Central memory CD4-positive, alpha-beta T cell (primary cell): ENCODE measurements at places on chromosomes 11 and 22.

DNA sequence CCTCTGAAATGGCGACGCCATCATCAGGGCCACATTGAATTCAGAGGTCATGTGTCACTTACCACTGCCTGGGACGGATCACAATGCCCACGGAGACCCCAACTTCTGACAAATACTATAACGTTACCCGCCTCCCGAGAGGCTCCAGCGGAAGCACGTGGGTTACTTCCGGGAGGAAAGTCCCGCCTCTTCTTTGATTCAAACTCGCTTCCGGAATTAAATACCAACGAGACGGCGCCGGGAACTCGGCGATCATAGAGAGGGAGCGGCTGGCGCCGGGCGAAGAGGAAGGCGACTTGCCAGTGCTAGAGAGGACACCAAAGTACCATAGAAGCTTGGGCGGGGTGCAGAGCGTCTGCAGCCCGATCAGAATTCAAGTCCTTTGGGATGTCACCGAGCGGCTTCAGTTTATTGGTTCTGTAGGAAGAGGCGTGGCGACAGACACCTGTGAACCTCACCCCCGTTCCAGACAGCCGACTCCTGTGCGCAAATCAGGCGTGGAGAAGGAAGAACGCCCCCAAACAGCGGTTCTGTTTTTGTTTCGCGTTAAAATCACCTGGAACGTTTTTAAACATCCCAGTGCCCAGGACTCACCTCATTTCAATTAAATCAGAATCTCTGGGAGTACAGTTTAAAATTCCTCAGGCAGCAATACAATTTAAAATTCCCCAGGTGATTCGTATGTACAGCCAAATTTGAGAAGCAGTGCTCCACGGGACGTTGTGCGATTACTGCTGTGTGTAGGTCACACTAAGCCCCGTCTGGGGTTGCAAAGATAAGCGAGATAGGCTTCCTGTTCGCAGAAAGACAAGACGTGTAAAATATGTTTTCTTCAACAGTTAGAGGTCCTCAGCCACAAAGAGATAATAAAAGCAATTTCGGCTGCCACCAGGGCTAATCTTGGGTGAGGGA, at the start of gene TIMM10:
TIMM10 (minus strand) TSS at position 159 of the 912 bp plus-strand sequence. CDS start 565 bp downstream, outside the sequence.
- peak; percentile 97 for DNase-seq

DNA sequence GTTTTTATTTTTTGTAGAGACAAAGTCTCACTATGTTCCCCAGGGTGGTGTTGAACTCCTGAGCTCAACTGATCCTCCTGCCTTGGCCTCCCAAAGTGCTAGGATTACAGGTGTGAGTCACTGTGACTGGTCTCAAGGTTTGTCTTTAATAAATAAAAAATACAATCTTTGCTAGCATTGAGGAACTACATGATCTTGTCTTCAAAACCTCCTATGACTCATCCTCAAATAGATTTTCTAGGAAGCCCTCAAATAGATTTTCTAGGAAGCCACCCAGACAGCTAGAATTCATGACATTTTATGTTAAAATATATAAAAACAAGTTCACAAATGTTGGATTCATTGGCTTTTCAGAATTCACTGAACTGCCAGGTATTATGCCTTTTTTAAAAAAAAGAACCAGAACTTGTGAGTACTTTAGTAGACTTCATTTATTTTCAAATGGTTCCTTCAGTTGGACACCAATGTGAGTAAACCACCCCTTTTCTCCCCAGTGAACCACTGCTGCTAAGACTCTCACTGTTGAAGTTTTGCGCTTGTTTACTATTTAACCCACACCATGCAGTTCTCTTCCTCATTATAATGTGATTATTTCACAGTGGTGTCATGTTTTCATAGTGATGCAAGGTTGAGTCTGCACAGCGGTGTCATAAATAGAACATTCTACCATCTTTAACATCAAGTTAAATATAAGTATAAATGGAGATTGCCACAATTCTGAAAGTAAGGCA, 303.9 kb downstream of the CASP12 start:
- DNase-seq: no peak

- no peak for DNase-seq
Observed at GRCh38 chr22:33837826-33838225, 82.5 kb downstream of the LARGE1 start.

DNA sequence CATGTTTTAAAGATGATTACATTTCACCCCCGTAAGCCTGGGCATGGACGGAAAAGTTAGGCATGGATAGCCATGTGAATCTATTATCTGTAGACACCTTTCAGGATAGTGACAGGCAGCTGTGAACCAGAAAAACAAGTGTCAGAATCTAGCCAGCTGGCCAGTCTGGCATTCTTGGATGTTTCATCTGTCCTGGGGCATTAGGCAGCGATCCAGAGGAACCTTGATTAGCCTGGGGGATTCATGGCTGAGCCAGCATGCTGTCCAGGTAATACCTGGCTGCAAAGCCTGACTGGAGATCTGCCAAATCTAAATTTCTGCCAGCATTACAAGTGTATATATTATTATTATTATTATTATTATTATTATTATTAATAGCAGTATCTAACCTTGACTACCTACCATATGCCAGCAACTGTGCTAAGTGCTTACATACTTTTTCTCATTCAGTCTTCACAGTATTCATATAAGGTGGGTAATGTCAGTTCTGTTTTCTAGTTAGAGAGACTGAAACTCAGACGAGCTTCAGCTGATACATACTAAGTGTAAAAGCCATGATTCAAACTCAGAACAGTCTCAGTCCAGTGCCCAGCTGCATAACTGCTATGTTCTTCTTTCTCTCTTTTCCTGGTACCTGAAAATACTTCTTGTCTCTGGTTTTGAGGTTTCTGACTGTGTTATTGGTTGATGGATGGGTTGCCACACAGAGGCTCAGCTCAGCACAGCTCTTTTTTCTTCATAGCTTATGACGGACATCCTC, 12.8 kb downstream of the BMAL1 start:
- DNase-seq: no peak

GRCh38 chr22:17794726-17795542, 20.7 kb upstream of the BID start:
- DNase-seq: no peak

- no peak for DNase-seq
Observed at GRCh38 chr22:36369922-36370791, 17.6 kb downstream of the MYH9 start.

- DNase-seq: no peak
Observed at GRCh38 chr11:43547889-43548381, 132.6 kb upstream of the HSD17B12 start.

- DNase-seq: no peak
Observed at GRCh38 chr11:32115446-32115845, 24.6 kb downstream of the RCN1 start.

DNA sequence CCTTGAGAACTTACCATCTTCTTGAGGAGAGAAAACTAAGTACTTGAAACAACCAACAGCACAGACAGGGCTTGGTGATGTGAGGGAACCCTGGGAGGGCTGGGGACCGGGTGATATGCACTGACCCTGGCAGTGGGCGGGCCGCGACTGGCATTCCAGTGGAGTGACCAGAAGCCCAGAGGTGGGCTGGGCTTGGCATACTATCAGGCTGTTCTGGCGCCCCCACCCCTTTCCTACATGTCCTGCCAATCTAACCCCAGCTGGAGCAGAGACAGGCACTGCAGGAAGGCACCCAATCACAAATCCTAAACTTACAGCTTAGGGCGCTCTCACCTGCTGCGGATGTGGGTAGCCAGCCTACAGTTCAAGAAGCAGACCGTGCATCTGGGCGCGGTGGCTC, 54.0 kb upstream of the GCAT start:
- DNase-seq: no peak

DNA sequence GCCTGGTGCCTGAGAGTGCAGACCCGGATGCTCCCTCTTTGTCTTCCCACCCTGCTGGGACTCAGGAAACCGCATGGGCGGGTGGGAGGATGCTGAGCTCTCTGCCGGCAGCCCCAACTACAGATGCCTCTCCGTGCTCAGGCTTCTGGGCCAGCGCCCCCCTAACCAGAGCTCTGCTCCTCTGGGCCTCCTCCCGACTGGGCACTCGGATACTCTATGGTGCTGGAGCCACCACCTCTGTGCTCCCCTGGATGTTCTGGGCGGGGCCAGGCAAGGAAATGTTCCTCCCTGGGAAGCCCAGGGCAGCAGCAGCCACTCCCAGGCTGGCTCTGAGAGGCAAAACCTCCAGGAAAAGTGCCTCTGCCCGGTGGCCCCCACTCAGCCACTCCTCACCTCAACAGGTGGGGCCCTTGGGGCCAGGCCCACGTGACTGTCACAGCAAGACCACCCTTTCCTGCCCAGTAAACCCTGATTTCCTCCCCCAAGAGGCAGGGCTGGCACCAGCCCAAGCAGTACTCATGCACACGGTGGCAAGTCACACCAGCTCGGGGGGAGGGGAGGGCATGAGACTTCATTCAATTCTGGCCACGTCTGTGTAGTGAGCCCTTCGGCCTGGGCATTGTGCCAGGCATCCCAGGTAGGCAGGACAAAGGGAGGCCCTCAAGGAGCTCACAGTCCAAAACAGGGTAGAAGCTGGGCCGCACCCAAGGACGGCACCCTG, 54.7 kb upstream of the TCF20 start:
- DNase-seq: no peak

- DNase-seq: peak; percentile 34
Observed at GRCh38 chr11:61776561-61777075, 15.8 kb downstream of the TMEM258 start.

GRCh38 chr22:44400763-44401060, 88.0 kb upstream of the SHISAL1 start:
- DNase-seq: no peak

- no peak for DNase-seq
Observed at GRCh38 chr11:113862435-113862834, 12.9 kb downstream of the USP28 start.

GRCh38 chr22:45720839-45721378, 49.3 kb downstream of the ATXN10 start:
- DNase-seq: no peak

- DNase-seq: no peak
Observed at GRCh38 chr11:86464509-86465221, 90.0 kb downstream of the CCDC81 start.
